ENCODE measurements at places on chromosomes 5 and 9.

- DNase-seq = no peak
These were observed 194.6 kb upstream of the KIF2A start for GRCh38 chr5:62111428-62111827.

DNA sequence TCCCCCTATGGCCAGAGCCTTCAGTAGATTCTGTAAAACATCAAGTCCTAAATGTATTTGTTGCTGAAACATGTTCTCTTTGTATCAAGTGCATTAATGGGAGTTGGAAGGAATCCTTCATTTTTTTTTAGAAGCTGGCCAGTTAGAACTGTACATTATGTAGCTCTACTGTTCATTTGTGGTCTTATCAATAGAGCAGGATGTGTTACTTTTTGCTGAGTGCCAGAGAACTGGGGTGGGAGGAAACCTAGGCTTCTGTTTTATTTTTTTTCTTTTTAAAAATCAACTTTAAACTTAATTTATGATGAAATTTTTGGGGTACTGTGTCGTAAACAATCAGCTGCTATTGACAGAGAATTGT lies 5.1 kb downstream of the PIP5K1B start:
- DNase-seq = no peak

- no peak for DNase-seq
These were observed 136.3 kb downstream of the NR3C1 start for GRCh38 chr5:143267186-143267585.

GRCh38 chr9:104092875-104093600 lies 1.1 kb upstream of the SMC2 start:
- no peak for DNase-seq

- DNase-seq = no peak
These were observed 125.1 kb downstream of the SUSD1 start for GRCh38 chr9:112049811-112050516.

GRCh38 chr5:1975898-1976765 lies 93.4 kb upstream of the IRX4 start:
- DNase-seq = no peak

- DNase-seq = peak; percentile 32
These were observed 1.1 kb upstream of the JADE2 start for GRCh38 chr5:134524272-134524825.

- DNase-seq = no peak
These were observed 37.2 kb upstream of the F2RL2 start for GRCh38 chr5:76660360-76660759.

DNA sequence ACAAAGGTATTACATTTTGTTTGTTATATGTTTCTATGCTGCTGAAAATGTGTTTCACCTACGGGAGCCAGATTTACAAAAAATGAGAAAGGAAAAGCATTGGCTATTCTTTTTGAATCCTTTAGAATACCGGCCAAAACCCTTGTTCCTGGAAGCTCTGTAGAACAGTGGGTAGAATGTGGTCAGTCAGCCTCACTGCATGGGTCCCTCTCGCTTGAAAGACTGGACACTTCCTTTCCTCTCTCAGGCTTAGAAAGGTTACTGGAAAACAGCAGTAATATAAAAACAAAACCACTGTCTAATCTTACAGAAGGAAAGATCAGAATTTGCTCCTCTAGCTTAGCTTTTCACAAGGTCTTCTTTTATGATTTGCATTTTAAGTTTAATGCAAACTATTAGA lies 45.1 kb downstream of the OSTF1 start:
- DNase-seq = no peak

DNA sequence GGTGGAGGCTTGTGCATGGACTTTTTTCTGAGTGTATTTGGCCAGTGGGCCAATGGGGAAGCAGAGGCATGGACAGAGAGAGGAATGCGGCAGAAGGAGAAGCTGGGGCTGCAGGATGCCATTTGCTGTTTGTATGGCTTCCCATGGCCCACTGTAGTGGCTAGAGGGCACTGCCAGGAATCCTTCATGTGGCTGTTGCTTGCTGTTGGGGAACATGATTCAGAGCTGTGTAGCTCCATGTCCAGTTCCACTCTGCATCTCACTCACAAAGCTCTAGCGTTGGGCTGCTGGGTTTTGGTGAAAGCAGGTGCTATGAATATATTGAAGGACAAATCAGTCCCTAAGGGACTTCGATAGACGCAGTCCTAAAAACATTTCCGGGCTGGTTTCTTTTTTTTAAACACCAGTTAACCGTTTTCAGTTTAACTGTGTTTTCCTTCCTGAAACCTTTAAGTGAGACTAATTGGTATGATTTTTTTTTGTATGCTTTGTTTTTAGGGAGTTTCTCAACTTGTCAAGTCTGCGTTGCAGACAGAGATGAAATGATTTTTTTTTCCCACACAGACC lies 51.3 kb downstream of the SLC22A5 start:
- DNase-seq = no peak

GRCh38 chr5:9623661-9624060 lies 6.5 kb downstream of the TAS2R1 start:
- no peak for DNase-seq

DNA sequence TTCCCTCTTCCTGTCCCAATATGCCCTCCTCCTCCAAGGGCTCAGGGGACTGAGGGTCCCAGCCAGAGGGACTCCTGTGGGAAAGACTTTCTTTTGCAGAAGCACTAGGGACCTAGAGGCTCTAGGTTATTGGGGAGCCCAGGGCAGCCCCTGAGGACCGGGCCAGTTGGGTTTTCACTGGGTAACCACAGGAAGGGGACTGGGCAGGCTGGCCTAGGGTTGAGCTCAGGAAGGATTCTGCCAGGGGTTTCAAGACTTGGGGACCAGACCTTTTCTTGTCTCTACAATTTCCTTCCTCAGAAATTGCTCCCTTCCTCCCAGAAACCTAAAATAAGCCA lies 24.4 kb upstream of the HMCN2 start:
- DNase-seq = no peak

- no peak for DNase-seq
These were observed 155.9 kb downstream of the NR2F1-AS1 start for GRCh38 chr5:93425096-93425495.

DNA sequence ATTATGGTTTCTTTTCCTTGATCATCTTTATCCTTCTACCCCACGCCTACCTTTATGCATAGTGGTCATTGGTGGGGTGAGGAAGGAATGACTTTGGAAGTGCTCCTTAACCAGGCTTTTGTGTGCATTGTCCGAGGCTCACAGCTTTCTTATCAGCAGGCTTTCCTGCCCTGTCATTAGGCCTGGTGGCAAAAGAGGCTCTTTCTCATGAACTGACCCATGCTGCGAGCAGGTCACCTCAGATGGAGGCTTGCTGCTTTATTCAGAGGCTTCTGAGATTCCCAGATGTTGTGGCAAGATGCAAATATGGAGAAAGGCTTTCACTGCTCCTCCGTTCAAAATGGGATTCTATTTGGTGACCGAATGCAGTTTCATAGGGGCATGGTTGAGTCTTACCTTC lies 57.4 kb upstream of the DMRTA1 start:
- DNase-seq = no peak

GRCh38 chr5:179623906-179624741 lies 653 bp upstream of the HNRNPH1 start:
- peak; percentile 31 for DNase-seq

DNA sequence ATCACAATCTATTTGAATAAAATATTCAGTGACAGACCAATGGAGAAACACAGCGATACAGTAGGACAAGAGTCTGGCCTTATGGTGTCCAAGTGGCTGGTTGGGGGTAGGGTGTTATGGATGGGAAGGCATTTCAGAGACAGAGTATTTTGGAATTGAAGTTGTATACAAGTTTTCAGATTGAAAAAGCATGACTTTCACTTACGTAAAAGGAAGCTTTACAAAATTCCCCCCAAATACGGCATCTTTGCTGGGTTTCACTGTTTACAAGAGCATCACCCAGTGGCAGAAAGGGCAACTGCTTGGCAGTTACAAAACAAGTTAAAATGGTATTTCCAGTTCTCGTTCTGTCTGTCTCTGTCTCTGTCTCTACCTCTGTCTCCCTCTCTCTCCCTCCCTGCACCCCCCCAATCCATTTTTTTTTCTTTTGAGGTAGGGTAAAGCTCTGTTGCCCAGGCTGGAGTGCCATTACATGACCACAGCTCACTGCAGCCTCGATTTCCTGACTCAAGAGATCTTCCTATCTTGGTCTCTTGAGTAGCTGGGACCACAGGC lies 86.2 kb downstream of the PTPN3 start:
- no peak for DNase-seq

GRCh38 chr5:170141636-170142035 lies 35.9 kb downstream of the FOXI1 start:
- no peak for DNase-seq

GRCh38 chr9:5556101-5556705 lies 45.9 kb downstream of the PDCD1LG2 start:
- DNase-seq = no peak

- DNase-seq = no peak
These were observed 4.2 kb downstream of the MTAP start for GRCh38 chr9:21806644-21807043.

DNA sequence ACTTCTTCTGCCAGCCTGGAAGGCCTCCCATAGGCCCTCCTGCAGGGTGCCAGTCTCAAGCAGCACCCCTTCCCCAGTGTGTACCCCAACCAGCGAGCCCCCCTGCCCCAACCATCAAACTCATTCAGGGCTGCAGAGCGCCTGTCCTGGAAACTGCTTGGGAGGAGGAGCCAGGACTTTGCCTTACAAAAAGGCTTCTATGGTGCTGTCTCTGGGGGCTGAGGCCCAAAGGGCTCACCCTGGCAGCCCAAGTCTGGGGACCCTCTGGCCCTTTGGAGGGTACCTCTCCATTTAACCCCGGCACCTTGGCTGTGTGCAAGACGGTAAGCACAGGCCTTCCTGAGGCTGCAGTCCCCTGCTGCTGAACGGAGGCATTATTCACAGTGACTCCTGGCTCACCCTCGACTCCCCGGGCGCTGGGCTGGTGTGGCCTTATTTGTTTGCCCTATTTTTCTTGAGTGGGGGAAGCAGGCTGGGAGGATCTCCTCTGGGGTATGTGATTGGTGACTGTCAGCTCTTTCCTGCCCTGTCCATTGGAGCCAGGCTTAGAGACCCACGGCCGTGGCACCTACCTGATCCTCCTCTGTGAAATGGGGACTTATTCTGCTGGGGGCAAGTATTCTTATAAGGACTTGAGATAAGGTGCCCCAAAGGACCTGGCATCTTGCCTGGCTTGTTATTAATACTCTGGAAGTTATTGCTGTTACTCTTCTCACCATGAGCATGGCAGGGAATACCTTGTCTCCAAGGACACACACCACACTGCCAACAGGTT lies 5.8 kb downstream of the LMX1B start:
- DNase-seq = no peak

DNA sequence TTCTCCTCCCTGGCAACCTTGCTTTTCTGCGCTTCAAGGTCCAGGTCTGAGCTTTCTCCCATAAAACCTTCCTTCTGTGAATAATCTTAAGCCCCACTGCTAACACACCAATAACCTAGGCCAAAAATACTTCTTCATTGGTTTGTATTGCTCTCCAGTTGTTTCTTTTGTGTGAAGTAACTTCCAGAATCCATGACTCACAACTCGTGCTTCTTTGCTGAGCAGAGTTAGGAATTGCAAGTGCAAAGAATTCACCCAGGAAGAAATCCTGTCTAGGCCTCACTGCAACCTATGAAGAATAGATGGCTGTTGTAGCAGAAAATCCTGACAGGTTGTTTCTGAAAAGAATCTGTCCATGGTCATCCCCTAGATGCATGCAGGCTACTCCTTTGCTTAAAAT lies 295.7 kb downstream of the MED10 start:
- no peak for DNase-seq

GRCh38 chr9:131856105-131856504 lies 116.2 kb upstream of the RAPGEF1 start:
- DNase-seq = no peak

DNA sequence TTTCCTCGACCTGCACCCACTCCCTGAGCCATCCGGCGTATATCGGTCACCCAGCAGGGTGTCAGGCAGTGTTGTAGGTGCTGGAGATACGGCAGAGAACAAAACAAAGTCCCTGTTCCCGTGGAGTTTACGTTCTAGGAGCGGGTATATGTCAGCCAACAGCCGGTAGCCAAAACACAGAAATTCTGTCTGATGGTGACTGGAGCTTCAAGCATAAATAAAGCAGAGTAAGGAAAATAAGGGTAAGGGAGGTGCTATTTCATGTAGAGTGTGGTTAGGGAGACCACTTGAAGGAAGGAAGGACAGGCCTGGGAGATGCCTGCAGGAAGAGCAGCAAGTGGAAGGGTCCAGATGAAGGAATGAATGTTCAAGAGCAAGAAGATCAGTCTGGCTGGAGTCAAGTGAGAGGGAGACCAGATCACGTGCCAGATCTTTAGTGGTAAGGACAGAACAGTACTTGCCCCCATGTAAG lies 783 bp upstream of the ZFR start:
- DNase-seq = no peak

- DNase-seq = no peak
These were observed 30.4 kb downstream of the AMBP start for GRCh38 chr9:114047717-114048116.

DNA sequence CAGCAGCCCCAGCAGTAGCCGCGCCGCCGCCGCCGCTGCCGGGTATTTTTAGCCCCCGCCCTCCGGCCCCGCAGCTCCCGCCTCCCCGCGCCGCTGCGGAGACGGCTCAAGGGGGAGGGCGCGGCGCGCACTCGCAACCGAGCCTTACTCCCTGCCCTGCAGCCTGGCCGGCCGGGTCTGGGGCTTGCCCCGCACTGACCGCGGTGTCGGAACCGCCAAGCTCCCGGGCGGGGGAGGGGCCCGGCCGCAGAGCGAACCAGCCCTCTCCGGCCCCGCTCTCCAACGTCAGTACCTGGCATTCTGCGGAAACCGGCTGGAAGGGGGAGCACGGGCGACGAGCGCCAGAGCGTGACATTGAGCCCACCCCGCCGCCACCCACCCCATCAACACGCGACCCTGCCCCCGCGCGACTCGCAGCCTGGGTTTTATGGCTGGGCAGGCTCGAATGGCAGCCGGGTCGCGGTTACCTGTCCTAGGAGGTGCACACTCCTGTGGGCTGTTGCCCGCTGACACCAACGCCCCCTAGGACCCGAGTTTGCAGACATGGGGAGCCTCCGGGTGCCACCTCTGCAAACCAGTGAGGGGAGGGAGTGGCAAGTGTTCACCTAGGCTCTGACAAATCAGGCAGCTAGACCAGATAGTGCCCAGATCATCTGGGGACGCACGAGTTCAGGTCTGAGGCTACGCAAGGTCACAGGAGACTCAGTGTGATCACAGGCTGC lies at the start of gene ACSL6:
ACSL6 (minus strand) TSS at position 37 of the 722 bp plus-strand sequence. CDS start 105 bp downstream, outside the sequence.
- peak; percentile 12 for DNase-seq

- DNase-seq = no peak
These were observed 536.1 kb downstream of the ZNF608 start for GRCh38 chr5:124210111-124210910.

DNA sequence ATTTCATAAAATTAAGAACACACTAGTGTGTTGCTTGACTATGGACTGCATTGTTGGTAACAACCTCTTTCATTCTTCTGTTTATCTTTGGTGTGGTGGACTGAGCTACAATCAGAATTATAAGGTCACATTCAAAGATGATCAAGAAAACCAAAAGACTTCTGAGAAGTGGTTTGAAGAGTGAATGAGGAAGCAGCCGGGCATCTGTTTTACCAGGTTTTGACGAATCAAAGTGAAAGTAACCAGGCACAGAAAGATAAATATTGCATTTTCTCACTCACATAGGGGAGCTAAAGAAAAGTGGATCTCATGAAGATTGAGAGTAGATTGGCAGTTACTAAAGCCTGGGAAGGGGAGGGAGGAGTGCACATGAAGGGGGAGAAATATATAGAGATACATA lies 589.1 kb downstream of the ZNF608 start:
- no peak for DNase-seq

- no peak for DNase-seq
These were observed 90.1 kb downstream of the THBS4 start for GRCh38 chr5:80125022-80125961.
